Neural crest cell (in vitro differentiated cells): ENCODE measurements at places on chromosomes 5 and 9. TPM values are rescaled to one million over a fixed set of nuclear protein-coding genes. Genes with fewer than 3 reads are reported as not detected.

DNA sequence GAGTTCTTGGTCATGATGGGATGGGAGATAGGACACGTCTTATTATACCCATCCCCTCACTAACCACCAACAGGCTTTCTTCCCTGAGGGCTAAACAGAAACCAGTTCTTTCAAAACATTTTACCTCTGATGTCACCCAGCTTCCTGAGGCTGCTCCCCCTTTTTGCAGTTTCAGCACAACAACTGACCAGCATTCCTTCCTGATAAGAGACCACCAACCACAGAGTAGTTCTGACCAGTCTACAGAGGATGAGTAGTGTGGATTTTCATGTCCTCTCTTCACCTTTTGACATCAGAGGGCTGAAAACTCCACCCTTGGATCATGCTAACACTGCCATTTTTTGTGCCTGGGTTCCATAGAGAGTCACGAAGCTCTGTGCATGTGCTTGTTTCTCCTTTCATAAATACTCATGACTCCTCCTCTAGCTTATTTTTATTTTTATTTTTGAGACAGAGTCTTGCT is 82.6 kb downstream of the OSTF1 start:
- H3K27ac ChIP-seq, result no peak overlapping the region
- H3K4me1 ChIP-seq, result no peaks in the 10 kb centered on the region
- no peak overlapping the region for H3K4me3 ChIP-seq
- peaks cover 6% of the 10 kb centered on the region for H3K36me3 ChIP-seq

PCDHB16 gene
- total RNA-seq, result 11.4 and 12.6 TPM in 2 replicates

FAM151B gene
- 1.9 and 2.0 TPM in 2 replicates for total RNA-seq

- no peaks in the 10 kb centered on the region for H3K4me1 ChIP-seq
- peak; percentile 71 for DNase-seq
- H3K4me3 ChIP-seq, result no peak overlapping the region
- peaks cover 3% of the 10 kb centered on the region for H3K27me3 ChIP-seq
- H3K27ac ChIP-seq, result no peak overlapping the region
These were observed 2.7 kb upstream of the NSMF start for GRCh38 chr9:137461663-137462395.

ANKRD18B gene
- total RNA-seq, result 24.5 and 25.0 TPM in 2 replicates

DDX4 gene
- not detected in 2 replicates for total RNA-seq

DNA sequence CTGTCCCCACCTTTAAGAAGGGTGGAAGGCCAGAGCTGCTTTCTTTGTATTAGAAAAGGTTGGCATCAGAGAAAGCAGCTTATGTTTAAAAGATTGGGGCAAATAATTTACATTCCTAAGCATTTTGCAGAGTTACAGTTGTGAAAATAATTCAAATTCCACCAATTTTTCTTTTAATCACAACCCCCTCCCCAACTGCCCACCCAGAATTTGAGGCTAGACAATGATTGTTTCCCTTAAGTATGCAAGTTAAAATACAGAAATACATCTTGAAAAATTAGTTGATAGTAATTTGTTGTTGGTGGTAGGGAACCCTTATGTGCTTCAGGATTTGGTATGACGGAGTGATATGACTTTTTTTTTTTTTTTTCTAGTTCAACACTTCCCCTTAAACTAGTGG is 133.0 kb downstream of the ZSWIM6 start:
- peaks cover 41% of the 10 kb centered on the region for H3K4me1 ChIP-seq
- H3K36me3 ChIP-seq, result peaks cover 3% of the 10 kb centered on the region

DNA sequence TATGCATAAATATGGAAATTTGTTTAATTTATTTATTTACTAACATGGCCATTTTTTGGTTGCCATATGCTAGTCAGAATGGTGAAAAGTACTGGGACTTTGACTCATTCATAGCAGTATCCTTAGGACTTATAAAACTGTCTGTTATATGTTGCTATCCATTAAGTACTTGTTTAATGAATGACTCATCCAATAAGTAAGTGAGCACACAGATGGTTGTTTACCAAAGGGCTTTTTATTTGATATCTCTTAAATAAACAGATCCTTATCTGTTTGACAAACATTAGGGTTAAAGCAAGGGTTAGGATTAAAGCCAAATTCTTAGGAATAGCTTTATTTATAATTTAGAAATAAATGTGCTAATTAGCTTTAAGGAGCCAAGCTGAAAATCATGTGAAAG is 183.4 kb downstream of the FBXO4 start:
- no peak overlapping the region for H3K27ac ChIP-seq
- no peaks in the 10 kb centered on the region for H3K27me3 ChIP-seq
- DNase-seq, result no peak
- no peaks in the 10 kb centered on the region for H3K4me1 ChIP-seq
- H3K4me3 ChIP-seq, result no peak overlapping the region
- H3K36me3 ChIP-seq, result peaks cover 4% of the 10 kb centered on the region

- H3K4me1 ChIP-seq, result peaks cover 5% of the 10 kb centered on the region
- H3K27ac ChIP-seq, result no peak overlapping the region
- H3K4me3 ChIP-seq, result no peak overlapping the region
- no peaks in the 10 kb centered on the region for H3K27me3 ChIP-seq
- no peak for DNase-seq
These were observed 96.3 kb downstream of the CDH18 start for GRCh38 chr5:19891658-19892057.

DEPDC1B gene
- 60.4 and 60.9 TPM in 2 replicates for total RNA-seq

- H3K27ac ChIP-seq, result no peak overlapping the region
- peaks cover 29% of the 10 kb centered on the region for H3K4me1 ChIP-seq
These were observed 48.7 kb upstream of the PHYKPL start for GRCh38 chr5:178281331-178281730.

- no peaks in the 10 kb centered on the region for H3K4me1 ChIP-seq
- H3K27me3 ChIP-seq, result no peaks in the 10 kb centered on the region
- no peak for DNase-seq
- H3K27ac ChIP-seq, result no peak overlapping the region
These were observed 44.1 kb upstream of the ITGA2 start for GRCh38 chr5:52945040-52945439.

GRCh38 chr9:94911211-94911610 is 184.7 kb downstream of the AOPEP start:
- H3K4me3 ChIP-seq, result no peak overlapping the region
- no peaks in the 10 kb centered on the region for H3K27me3 ChIP-seq
- H3K4me1 ChIP-seq, result peaks cover 81% of the 10 kb centered on the region

- no peak overlapping the region for H3K4me3 ChIP-seq
- H3K27me3 ChIP-seq, result no peaks in the 10 kb centered on the region
- no peaks in the 10 kb centered on the region for H3K4me1 ChIP-seq
- no peaks in the 10 kb centered on the region for H3K36me3 ChIP-seq
- no peak overlapping the region for H3K27ac ChIP-seq
These were observed 92.5 kb downstream of the TLR4 start for GRCh38 chr9:117796681-117797080.

DNA sequence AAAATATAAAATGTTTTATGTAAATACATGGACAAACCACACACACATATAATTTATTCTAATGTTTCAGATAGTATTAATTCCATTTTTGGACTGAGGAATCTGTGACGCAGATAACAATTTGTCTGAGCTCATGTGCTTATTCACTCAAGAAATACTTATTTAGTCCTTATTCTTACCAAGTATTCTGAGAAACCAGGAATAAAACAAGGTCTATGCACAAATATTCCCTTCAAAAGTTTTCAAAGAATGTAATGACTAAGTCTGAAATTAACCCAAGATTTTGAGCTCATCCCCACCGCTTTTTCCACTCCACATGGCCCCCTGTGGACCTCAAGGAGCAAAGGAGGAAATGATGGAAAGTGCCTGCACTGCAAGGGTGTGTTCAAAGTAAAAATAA is 1022.3 kb downstream of the EFNA5 start:
- no peaks in the 10 kb centered on the region for H3K27me3 ChIP-seq
- H3K4me3 ChIP-seq, result no peak overlapping the region
- H3K27ac ChIP-seq, result no peak overlapping the region
- H3K36me3 ChIP-seq, result no peaks in the 10 kb centered on the region
- no peak for DNase-seq

DNA sequence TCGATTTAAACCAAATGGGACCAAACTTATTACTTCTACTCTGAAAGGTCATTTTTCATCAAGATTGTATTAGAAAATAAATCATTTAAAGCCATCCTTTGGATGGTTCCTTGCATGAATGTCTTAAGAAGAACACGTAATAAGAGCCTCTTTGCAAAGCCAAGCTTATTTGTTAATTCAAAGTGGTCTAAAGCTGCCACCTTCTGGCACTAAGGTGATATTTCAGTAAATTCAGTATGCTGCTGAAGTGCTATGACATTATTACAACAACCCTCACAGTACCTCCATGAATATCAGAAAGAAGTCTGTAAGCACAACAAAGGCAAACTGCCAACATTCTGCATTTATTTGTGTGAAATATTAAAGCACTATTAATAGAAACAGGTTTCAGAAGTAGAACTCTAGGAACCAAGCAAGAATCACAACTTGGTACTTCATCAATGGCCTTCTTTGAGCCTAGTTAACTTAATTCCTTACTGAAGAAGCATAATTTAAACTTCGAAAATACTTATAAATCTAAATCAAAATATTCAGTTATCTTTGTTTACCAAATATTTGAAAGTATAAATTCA is 53.1 kb upstream of the TYRP1 start:
- H3K27me3 ChIP-seq, result peaks cover 3% of the 10 kb centered on the region
- no peaks in the 10 kb centered on the region for H3K36me3 ChIP-seq
- DNase-seq, result no peak
- H3K4me3 ChIP-seq, result no peak overlapping the region
- no peak overlapping the region for H3K27ac ChIP-seq

GRCh38 chr9:94554439-94555331 is at the start of gene PCAT7:
PCAT7 (plus strand) TSS chr9:94555083.
- H3K4me3 ChIP-seq, result no peak within 1 kb of the TSS
- H3K27me3 ChIP-seq, result peaks cover 5% of the 10 kb centered on the region
- no peak within 1 kb of the TSS for H3K27ac ChIP-seq
- no peaks in the 10 kb centered on the region for H3K4me1 ChIP-seq
- DNase-seq, result peak; percentile 64

GRCh38 chr5:150401376-150402228 is 11.1 kb downstream of the CD74 start:
- peaks cover 6% of the 10 kb centered on the region for H3K36me3 ChIP-seq
- no peaks in the 10 kb centered on the region for H3K27me3 ChIP-seq
- peak overlapping the region; percentile 83 for H3K27ac ChIP-seq
- H3K4me3 ChIP-seq, result no peak overlapping the region
- no peak for DNase-seq

CCDC171 gene
- 6.1 and 7.2 TPM in 2 replicates for total RNA-seq
